Activated CD8-positive, alpha-beta memory T cell treated with anti-CD3 and anti-CD28 coated beads, Interleukin-2, amount 10 ng/mL, durations not matched to agents 7 days and 5 days (primary cell): ENCODE measurements at places on chromosomes 5 and 9. TPM values are rescaled to one million over a fixed set of nuclear protein-coding genes. Genes with fewer than 3 reads are reported as not detected.

DNA sequence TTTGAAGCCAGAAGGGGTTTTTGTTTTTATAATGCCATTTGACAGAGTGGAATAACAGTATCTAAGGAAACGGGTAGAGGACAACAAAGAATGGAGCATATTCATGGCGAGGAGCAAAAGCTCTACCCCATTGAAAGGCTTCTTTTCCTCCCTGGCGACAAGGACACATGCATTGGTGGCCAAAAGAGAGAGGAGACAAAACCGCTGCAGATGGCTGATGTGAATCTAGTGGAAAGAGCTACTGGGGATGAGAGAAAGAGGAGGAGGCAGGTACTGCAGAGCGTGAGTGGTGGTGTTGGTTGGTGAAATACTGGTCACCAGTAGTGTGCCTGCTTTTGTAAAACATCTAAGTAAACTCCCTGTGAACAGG lies 491 bp downstream of the APC start:
- no peaks in the 10 kb centered on the region for H3K27me3 ChIP-seq
- no peak for DNase-seq
- H3K27ac ChIP-seq = peak overlapping the region; percentile 79
- H3K4me1 ChIP-seq = peaks cover 17% of the 10 kb centered on the region
- H3K36me3 ChIP-seq = peaks cover 2% of the 10 kb centered on the region
- H3K4me3 ChIP-seq = peak overlapping the region; percentile 90

Gene PCDHGC4
- total RNA-seq = not detected

DNA sequence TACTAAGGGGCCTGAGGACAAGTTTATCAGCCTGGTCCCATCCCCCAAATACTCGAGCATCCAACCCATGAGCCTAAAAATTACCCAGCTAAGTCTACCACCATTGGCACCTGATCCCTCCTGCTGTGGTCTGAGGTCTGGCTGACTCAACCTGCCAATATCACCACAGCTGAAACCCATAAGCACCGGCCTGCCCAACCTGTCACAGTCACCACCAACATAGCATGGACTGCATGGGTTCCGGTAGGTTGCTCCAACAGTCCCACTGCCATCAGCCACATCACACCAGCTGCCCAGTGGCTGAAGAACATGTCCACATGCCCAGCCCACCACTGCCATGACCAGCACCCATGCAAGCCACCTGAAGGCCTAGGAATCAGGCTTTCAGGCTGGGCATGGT lies 495.0 kb downstream of the PRELID2 start:
- H3K4me1 ChIP-seq = no peaks in the 10 kb centered on the region
- no peaks in the 10 kb centered on the region for H3K36me3 ChIP-seq
- DNase-seq = no peak

GRCh38 chr9:129332581-129332980 lies 154.5 kb upstream of the IER5L start:
- H3K4me3 ChIP-seq = no peak overlapping the region
- DNase-seq = no peak
- H3K27ac ChIP-seq = no peak overlapping the region
- no peaks in the 10 kb centered on the region for H3K36me3 ChIP-seq
- H3K4me1 ChIP-seq = peaks cover 10% of the 10 kb centered on the region

- no peaks in the 10 kb centered on the region for H3K27me3 ChIP-seq
- H3K4me3 ChIP-seq = no peak overlapping the region
- H3K4me1 ChIP-seq = peaks cover 34% of the 10 kb centered on the region
- peak overlapping the region; percentile 64 for H3K27ac ChIP-seq
These were observed 193.6 kb downstream of the HSPA4 start for GRCh38 chr5:133245191-133246052.
